ENCODE measurements at places on chromosomes 6 and 20.
A peak's percentile ranks its signal among the peaks of the same experiment; 100 is the strongest.

- peak; percentile 55 for DNase-seq
Measured at GRCh38 chr6:17032590-17032987, 69.3 kb upstream of the STMND1 start.

- no peak for DNase-seq
Measured at GRCh38 chr6:143701349-143702234, 23.8 kb downstream of the PHACTR2 start.

DNA sequence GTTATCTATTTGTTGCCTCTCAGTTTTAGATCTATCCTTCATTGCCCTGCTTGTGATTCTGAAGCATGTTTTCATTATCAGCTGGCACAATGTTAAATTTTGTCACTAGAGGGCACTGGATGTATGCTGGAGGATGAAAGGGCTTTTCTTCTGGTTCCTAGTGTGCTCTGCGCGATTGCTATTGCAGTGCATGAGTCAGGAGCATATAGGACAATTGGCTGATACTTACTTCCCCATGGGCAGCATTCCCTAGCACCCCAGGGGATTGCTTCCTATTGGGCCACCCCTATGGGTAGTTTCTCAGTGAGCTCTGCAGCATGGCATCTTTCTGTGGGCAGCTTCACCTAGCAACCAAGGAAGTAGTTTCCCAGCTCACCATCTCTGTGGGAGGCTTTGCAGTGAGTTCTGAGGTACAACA lies 280.3 kb upstream of the SYNCRIP start:
- peak; percentile 55 for DNase-seq

GRCh38 chr6:127436578-127437110 lies 22.5 kb downstream of the KIAA0408 start:
- no peak for DNase-seq

DNA sequence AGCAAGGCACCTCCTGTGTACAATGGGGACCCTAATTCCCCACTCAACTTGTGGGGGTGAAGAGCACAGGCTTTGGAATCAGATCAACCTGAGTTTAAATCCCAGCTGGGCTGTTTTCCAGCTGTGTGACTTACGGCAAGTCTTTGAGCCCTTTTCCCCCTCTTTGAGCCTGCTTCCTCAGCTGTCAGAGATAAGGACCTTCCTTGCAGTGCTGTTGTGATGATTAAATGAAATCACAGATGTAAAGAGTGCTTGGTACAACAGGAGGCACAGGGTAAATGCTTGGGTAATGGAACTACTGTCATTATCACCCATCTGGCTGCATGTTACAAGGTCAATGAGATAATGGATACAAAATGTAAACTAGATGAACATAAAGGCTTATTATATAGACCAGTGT lies 3.2 kb downstream of the SNX21 start:
- no peak for DNase-seq

DNA sequence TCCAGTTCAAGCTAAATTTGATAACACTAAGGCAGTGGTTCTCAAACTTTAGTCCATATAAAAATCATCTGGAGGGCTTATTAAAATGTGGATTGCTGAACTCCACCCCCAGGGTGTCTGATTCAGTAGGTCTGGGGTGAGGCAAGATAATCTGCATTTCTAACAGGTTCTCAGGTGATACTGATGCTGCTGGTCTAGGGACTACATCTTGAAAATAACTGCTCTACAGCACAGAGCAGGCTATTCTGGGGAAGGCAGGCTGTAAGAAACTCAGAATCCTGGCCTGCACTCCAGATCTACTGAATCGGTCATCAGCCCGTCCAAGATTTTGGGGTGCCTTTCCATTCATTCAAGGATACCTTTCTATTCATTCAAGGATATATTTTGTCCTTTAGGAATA lies 11.5 kb downstream of the CALHM5 start:
- DNase-seq, result no peak

GRCh38 chr6:168939796-168940195 lies 313.9 kb downstream of the THBS2 start:
- DNase-seq, result no peak

- DNase-seq, result no peak
Measured at GRCh38 chr20:51768759-51769517, 748 bp upstream of the ATP9A start.

DNA sequence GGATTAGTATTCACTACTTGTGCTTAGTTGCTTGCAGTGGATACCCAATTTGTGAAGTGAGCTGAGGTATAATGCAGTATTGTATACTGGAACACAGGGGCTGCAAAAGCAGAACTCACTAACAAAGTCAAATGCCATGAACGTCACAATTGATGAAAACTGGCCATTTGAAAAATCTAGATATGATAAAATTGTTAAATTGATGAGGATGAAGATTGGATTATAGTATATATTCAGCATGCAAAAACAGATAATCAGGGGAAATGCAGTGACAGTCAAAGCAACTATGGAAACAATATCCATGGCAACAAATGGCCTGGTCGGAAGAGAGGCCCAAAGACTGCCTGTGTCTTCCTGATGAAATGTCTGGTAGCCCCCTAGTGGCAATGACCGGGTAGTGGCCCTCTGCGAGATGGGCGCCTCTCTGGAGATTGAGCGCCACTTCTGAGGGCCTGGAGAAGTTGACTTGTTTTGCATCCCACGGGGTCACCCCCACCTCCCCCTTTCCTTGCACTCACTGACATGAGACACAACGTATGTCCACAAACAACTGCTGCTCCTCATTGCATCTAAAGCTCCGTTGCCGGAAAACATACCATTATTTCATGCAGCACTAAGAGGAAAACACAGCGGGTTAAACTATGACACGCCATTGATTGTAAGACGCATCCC lies 43.6 kb downstream of the C6orf15 start:
- DNase-seq, result peak; percentile 90

GRCh38 chr20:22630701-22631100 lies 46.3 kb upstream of the FOXA2 start:
- DNase-seq, result no peak

- DNase-seq, result no peak
Measured at GRCh38 chr6:89081129-89081422, 525 bp downstream of the PNRC1 start.

GRCh38 chr20:25858495-25859425 lies 162.1 kb upstream of the ZNF337 start:
- no peak for DNase-seq

- DNase-seq, result no peak
Measured at GRCh38 chr20:49448917-49449316, 33.6 kb downstream of the KCNB1 start.

- DNase-seq, result no peak
Measured at GRCh38 chr6:10722570-10722819, 375 bp upstream of the TMEM14C start.

DNA sequence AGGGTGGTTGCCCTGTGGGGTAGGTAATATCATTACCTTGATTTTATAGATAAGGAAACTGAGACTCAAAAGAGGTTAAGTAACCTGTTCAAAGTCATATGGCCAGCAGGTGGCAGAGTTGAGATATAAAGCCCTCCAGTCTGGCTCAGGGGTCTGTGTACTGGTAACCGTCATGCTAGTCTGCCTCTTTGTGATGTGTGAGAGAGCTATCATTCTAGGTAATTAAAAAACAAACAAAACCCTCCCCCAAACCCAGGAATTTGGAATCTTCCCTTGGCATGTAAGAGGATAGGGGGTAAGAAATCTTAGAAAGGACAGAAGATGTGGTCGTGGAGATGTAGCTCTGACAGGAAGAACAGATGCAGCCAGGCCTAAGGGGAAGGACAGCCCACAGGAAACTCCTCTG lies 206.0 kb downstream of the CDC5L start:
- peak; percentile 64 for DNase-seq

DNA sequence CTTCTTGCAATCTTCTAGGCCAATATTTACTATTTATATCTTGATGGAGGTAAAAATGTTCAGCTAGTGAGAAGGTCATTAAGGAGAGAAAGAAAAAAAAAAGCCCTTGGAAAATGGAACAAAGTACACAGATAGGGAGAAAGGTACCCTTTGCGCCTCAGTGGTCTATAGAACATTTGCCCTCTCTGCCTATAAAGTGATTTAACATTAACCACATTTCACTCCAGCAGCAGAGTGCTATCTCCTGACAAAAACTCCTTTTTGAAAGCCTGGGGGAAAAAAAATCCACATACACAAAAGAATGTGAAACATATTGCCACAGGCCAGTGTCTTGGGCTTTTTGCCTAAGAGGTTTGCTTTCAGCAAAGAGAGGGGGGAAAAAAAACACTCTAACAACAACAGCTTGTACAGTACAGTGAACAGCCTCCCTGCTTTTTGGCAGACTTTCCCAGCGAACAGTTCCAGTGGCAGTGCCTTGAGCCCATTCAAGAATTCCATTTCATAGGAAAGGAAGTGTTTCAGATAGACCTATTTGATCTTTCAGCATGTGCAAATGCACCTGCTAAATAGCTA lies 695 bp downstream of the ARHGAP18 start:
- peak; percentile 50 for DNase-seq

- DNase-seq, result no peak
Measured at GRCh38 chr6:134245706-134246105, 72.2 kb downstream of the SGK1 start.

GRCh38 chr6:4176907-4177306 lies 41.5 kb upstream of the ECI2 start:
- no peak for DNase-seq

DNA sequence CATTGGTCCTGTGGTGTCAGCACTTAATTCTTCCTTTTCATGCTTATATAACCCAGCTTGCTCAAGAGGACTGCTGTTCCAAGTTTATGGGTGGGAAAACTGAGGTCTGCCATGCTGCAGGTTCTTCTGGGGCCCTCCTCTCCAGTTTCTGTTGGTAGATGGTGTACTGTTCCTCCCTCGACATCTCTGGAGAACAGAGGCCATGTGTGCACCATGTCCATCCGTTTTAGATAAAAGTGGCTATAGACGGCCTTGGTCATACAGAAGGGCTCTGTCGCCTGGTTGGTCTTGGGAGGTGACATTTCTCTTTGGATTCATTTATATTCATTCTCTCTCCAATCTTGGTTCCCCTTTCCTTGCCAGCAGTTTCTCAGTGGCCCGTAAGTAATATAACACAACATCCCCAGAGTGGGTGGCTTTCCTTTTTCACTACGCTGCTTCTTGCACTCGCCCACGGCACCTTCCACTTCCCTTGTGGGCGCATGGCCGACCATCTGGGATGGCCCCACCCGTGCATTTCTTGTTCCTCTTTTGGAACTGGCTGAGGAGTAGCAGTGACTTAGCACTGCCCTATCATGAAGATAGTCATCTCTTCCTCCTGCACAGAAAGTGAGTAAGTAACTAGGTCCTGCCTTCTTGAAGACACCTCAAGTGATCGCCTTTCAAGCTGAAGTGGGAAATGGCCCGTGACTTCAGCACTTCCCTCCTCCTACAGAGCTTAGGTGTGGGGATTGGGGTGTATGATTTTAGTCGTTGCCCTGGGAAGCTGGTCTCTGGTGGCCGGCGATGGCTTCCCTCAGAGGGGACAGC lies 94.2 kb downstream of the RREB1 start:
- DNase-seq, result no peak

Data from AG20443 (cell line).